Cardiac septum (tissue), 1 donor: ENCODE measurements at places on chromosomes 2 and 18. TPM values are rescaled to one million over a fixed set of nuclear protein-coding genes. Genes with fewer than 3 reads are reported as not detected.

Gene C2orf66
- not detected for total RNA-seq

Gene LAMA3
- 3.0 TPM for total RNA-seq

Gene FZD7
- 34.7 TPM for total RNA-seq

Gene OSR1
- total RNA-seq, result 1.4 TPM

Gene MAP3K19
- total RNA-seq, result not detected

Gene POTEI
- total RNA-seq, result not detected

Gene AQP12A
- total RNA-seq, result not detected

Gene PMAIP1
- total RNA-seq, result 0.35 TPM

Gene GPR39
- not detected for total RNA-seq
